ENCODE measurements at places on chromosomes 5 and 9. TPM values are rescaled to one million over a fixed set of nuclear protein-coding genes. Genes with fewer than 3 reads are reported as not detected.

MED22 gene
- 19.2 TPM for total RNA-seq

NREP gene
- total RNA-seq = 21.6 TPM

- DNase-seq = no peak
Measured at GRCh38 chr5:135662061-135662481, 83.3 kb upstream of the CXCL14 start.

DNA sequence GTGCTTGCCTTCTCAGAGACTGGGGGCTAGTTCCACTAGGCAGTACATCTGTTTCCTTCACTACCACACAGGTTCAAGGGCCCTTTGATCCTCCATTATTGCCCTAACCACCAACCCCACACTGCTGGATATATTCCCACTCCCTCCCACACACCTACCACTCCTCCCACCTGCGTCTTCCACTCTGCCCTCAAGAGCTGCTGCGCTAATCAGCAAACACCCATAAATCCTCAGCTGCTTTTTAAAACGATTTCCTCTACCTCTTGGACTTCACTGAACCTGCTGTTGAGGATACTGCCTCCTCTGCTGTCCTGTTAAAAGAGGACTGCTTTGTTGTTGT, 120.9 kb downstream of the MAPKAP1 start:
- DNase-seq = no peak

GRIA1 gene
- total RNA-seq = 0.05 TPM

All from Right ventricle myocardium superior (tissue), 1 donor.